ENCODE measurements at places on chromosomes 11 and 22.

DNA sequence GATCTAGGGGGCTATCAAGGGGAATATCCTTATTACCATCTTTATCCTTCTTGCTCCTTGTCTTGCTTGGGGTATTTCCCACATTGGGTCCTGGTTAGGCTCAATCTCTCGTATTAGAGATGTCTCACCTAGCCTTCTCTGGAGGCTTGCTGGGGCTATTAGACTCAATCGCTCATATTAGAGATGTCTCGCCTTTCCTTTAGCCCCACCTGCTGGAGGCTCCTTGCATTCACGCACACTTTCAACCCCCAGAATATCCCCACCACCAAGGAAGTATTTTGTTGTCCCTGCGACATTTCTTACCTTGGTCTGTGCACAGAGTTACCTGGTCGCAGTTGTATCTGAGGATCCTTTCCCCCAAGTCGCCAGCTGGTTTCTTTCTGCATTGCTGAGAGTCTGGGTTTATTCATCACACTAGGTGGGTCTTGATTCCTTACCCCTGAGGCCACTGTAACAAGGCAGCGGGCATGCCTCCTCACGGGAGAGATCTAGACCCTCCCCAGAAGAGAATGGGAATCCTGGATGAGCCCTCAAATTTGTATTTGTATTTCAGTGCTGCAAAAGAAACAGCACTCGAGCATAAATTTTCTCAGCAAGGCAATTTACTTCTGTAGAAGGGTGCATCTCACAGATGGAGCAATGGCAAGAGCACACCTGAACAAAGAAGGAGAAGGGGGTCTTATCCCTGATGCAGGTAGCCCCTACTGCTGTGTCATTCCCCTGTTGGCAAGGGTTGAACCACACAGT is 15.9 kb upstream of the HYLS1 start:
- peak; percentile 39 for DNase-seq

- DNase-seq = no peak
These were observed 9.5 kb upstream of the OOSP4A start for GRCh38 chr11:59954219-59954847.

- DNase-seq = no peak
These were observed 8.5 kb upstream of the TMPRSS4 start for GRCh38 chr11:118068206-118068944.

DNA sequence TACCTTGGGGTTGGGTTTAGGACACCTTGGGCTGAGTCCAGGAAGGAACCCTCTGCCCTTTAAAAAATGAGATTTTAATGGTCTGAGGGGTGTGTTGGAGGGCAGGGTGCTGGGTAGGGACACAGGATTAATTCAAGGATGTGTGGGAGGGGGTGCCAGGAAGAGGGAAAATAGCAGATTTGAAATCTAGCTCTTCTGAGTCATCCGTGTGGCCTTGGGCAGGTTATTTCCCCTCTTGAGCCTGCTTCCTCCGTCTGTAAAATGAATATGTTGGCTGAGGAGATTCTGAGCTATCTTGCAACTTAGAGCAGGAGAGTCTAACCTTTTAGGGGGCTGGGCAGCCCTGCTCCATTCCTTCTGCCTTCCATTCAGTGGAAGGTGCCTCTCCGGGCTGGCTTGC is 3.0 kb downstream of the TSPAN18 start:
- DNase-seq = no peak

GRCh38 chr11:100687054-100687629 is at the start of gene ARHGAP42:
TSS of gene ARHGAP42 (plus strand) at chr11:100687288. CDS start at chr11:100687679, 391 bp downstream.
- peak; percentile 54 for DNase-seq

DNA sequence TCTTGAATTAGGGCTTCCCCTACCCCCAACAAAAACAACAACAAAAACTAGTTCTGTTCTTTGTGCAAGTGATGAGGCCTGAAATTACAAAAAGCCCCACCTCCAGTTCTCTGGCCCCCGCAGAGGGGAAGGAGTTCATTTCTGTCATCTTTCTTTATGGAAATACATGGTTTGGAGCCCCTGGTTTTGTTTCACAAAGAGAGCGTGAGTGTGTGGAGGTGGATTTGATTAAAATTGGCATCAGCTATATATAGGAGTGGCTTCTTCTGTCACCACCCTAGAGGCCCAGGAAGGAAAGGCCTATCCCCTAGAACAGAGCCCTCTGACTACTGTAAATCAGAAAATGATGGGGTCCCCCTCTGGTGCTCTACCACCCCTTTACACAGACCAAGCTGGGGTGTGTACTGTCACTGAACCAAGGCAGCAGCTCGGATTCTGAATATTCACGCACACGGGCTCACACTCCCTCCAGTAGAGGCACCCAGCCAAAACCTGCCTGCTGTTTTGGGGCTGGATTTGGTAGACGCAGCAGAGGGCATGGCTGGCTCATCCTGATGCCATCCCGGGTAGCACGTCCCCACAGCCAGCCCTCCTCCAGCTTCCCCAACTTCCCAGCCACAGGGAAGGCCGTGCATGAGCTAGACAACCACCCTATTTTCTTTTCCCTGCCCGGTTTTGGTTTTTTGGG is 19.4 kb downstream of the RCOR2 start:
- DNase-seq = no peak

- no peak for DNase-seq
These were observed 7.4 kb upstream of the ANO1 start for GRCh38 chr11:70070706-70071105.

- DNase-seq = no peak
These were observed 8.5 kb downstream of the SH3BP1 start for GRCh38 chr22:37647928-37648327.

GRCh38 chr11:102111787-102112508 is 1.7 kb downstream of the YAP1 start:
- DNase-seq = peak; percentile 73

DNA sequence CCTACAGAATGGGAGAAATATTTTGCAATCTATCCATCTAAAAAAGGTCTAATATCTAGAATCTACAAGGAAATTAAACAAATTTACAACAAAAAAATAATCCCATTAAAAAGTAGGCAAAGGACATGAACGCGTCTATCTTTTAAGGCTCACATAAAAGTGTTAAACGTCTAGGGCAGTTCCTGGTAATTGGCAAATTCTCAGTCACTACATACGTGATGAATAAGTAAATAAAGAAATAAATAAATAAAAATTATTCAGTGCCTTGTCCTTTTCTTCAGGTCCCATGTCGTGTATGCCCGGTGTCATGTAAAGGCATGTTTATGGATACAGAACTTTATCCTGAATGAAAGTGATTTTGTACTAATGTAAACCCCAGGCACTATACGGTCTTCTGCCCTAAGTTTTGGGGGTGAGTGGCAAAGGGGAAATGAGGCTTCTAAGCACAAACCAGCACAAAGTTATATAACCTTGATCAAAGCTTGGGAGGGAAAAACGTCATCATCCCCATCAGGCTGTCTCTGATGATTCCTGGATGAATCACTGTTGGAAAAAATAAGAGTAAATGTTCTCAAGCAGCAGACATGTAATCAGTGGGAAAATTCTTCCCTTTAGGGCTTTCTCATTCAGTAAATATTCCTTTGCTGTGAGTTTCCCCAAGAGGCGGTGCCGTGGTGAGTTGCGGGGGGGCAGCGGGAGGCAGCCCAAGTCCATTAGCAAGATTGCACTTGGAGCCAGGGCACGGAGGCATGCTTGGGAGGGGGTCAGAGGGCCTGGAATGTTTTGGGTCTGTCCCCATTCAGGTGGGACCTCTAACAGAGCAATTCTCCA is 30.4 kb upstream of the MICAL2 start:
- peak; percentile 84 for DNase-seq

DNA sequence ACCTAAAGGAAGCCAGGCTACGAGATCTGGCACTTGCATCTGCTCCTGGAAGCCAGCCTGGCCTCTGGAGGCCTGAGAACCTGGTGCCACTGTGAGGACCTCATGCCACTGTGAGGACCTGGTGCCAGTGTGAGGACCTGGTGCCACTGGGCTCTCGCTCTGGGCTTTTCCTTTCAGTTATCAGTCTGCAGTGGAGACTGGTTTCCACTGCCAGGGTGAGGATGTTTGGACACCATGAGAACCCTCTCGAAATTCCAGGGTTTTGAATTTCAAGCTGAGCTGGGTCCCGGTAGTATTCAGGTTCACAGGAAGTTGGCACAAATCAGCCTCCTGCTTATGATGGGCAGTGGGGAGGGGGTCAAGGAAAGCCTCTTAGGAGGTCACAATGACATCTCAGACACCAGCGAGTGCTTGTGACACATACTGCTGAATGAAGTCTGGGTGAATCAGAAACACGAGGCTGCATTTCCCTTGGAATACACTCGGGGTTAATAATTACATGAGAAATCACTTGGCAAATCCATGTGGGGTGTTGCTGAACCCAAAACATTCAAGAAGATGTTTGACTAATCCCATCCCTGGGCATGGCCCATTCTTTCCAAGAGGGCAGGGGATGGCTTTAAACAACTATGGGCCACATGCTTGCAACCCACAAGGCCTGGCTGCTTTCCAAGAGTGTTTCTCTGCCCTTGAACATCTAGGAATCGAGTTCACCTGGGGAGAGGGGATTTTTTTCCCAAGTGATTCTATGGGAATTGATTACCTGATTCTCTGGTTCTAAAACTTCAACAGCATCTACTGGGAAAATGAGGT is 60.2 kb downstream of the LINC01488 start:
- peak; percentile 49 for DNase-seq

GRCh38 chr11:33478111-33478573 is 221.0 kb downstream of the HIPK3 start:
- DNase-seq = no peak

All from AG08395 (cell line).